IMR-90 (cell line): ENCODE measurements at places on chromosomes 2 and 18.

GRCh38 chr2:111982822-111983221, 72.2 kb upstream of the TMEM87B start:
- no peak for DNase-seq

GRCh38 chr2:170271340-170271739, 93.4 kb downstream of the MYO3B start:
- DNase-seq: no peak

- DNase-seq: no peak
Observed at GRCh38 chr2:234492717-234493485, 4.0 kb downstream of the ARL4C start.

- no peak for DNase-seq
Observed at GRCh38 chr2:63049211-63049969, 1.2 kb upstream of the OTX1 start.

DNA sequence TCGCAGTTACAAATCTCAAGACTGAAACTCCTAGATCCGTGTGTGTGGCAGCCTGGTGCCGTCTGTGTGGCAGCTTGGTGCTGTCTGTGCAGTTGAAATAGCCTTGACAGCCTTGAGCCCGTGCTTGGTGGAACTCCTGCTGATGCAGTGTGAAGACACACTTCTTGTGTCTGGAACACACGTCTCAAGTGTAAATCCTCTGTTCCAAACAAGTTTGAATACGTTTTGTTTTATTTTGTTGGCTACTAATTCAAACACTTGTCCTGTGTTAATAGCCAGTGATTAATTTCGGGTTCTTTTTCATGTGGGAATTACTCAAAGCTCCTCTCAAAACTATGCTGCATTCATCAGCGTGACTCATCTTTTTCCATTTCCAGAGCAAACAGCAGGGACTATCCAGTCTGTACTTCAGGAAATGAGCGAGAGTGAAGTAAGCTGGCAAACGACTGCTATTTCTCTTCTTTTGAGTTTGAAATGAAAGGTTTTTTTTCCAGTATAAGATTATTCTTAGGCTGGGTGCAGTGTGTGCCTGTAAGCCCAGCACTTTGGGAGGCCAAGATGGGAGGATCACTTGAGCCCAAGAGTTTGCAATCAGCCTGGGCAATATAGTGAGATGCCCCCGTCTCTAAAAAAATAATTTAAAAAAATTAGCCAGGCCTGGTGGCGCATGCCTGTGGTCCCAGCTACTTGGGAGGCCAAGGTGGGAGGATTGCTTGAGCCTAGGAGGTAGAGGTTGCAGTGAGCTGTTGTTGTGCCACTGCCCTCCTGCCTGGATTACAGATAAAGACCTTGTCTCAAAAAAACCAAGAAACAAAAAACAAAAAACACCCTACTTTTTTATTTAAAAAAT, 152.9 kb downstream of the SPP2 start:
- peak; percentile 96 for DNase-seq

DNA sequence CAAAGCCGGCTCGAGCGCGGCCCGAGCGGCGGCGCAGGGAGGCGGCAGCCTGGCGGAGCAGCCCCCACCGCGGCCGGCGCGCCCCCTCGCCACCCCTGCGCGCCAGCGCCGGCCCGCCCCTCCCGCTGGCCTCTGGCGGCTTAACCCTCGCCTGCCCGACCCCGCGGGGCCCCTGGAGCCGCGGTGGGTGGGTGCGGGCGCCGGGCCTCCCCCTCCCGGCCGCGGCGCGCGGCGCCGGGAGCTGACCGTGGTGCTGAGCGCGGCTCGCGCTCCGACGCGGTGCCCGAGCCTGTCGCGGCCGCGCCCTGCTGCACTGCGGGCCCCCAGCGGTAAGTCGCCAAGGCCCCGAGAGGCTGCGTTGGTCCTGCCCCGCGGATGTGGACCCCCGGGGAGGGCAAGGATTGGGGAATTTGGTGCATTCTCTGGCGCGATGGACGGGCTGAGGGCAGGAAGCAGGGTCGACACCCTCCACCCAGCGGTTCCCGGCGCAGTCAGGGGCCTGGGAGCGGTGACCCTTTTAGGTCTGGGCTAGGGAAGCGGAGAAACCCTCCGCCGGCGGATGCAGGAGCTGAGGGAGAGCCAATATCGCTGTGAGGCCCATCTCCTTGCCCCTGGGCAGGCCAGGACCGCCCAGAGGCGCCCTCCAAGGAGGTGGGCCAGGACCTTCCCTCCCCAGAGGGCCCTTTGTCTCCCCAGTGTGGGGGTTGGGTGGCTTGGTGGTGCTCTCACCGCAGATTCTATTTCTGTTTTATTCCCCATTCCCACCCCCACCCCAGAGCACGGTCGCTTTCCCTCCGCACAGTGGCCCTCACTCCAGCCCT, 923 bp downstream of the AMER3 start:
- no peak for DNase-seq

DNA sequence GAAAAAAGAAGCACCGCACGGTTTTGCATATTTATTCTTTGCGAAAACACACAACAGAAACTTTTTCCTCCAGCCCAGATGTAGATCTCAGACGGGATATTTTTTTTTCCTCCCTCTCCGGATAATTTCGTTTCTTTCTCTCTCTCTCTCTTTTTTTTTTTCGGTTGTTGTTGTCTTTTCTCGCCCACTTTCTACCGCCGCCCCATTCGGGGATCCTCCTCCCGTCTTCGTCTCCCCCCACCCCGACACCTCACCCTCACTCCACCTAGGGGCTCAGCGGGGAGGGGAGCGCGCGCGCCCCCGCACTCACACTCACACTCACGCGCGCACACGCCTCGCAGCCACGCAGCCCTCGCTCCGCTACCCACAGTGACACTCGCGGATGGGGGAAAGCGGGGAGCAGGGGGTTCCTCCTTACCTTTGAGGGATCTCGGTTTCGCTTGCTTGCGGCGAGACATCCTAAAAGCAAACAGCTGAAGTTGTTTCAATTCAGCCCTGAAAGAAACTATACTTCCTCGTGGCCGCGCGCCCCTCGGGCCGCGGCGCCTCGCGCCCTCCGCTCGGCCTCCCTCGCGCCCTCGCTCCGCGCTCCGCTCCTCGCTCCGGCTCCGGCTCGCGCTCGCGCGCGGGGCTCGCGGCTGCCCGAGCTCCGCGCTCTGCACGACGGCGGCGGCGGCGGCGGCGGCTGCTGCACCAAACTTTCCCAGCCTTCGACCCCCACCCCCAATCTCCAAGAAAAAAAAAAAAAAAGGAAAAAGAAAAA, 1.3 kb downstream of the ZNF521 start:
- DNase-seq: peak; percentile 65

- peak; percentile 33 for DNase-seq
Observed at GRCh38 chr2:119106301-119106897, 52.2 kb downstream of the C1QL2 start.

- no peak for DNase-seq
Observed at GRCh38 chr2:187493180-187493579, 45.1 kb upstream of the CALCRL start.

DNA sequence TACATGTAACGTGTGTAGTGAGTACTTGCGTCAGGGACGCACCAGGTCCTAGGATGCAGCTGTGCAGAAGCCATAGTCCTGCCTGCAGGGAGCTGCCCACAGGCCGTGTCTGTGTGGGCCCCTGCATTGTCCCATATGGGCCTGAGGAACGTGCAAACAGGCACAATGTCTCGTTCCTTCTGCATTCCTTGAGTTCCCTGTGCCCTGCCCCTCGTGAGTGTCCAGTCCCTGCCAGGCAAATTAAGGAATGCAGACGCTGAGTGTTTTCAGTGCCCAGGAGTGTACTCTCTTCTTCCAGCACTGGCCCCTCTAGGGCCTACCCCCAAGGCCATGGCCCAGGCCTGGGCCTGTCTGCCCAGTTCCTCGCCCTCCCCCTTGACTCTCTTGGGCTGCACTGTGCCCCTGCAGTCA, 61.8 kb downstream of the FAM168B start:
- no peak for DNase-seq

DNA sequence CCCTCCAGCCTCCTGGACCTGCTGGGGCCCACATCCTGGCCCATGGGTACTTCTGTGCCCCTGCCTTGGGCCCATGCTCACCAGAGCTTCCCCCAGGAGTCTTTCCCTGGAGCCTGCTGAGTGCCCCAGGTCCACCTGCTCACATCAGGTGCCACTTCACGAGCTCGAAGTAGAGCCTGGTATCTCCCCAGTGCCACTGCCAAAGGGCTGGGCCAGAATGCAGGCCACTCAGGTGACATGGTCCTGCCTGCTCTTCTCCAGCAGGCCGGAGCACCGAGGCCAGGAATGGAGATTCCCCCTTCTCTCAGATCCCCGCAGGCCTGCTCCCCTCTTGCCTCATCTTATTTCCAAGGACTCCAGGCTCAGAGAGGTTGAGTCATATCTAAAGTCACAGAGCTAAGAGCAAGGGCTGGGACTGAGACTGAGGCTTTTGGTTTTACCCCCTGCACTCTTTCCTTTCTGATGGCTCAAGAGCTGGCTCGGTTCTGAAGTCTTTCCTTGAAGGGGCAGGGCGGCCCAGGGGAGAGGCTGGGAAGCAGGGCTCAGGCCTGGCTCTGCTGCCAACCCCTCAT, 79.2 kb downstream of the HS1BP3 start:
- DNase-seq: no peak

DNA sequence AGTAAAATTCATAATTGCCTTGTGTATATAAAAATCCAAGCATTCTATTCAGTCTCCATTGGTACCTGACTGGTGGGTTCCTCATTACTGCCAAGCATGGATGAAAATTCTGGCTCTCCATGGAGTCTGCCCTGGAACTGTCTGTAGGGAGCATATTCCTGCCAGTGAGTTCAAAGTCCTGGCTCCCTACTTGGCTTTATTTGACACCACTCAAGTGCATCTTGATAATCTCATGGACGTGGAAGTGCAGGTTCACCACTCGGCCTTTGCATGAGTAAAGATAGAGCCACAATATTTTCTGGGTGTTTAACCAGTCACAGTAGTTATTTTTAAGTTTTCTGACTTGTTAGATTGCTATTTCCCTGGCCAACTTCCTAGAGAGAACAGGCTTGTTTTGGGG, 63.5 kb downstream of the CNTNAP5 start:
- no peak for DNase-seq

- no peak for DNase-seq
Observed at GRCh38 chr2:234739061-234739460, 212.8 kb upstream of the SH3BP4 start.

DNA sequence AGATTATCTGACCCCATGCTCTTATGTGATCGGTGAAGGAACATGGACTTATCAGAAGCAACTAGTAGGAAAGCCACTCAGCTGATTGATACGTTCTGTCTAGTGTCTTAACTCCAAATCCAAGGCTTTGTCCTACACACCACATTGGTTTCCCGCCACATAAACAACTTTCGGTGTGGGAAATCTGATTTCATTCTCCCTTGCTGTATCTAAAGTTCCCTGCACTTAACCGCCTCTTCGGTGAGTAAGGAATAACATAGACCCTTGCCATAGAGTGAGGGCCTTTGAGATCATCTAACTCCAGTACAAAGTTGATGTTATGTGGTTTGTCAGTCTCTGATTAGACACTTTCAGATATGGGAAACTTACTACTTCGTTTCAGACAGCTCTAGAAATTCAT, 538.2 kb upstream of the TNP1 start:
- no peak for DNase-seq

DNA sequence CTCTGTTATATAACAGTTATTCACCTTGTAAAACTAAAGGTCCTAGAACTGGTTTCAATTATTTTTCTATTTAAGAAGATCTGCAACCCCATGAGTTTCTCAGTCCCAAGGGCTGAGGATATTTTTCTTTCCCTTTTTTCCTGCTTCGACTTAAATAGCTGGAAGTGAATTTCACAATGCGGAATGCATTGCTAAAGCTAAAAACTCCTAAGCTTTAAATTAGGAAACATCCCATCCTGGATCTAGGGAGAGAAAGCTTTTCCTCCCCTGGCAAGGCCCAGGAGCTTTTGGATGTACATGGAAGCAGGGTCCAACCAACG, 1.4 kb downstream of the RFX8 start:
- peak; percentile 61 for DNase-seq

GRCh38 chr2:33577668-33578067, 21.4 kb downstream of the FAM98A start:
- peak; percentile 32 for DNase-seq

- DNase-seq: no peak
Observed at GRCh38 chr2:98216616-98217015, 129.6 kb upstream of the CNGA3 start.

DNA sequence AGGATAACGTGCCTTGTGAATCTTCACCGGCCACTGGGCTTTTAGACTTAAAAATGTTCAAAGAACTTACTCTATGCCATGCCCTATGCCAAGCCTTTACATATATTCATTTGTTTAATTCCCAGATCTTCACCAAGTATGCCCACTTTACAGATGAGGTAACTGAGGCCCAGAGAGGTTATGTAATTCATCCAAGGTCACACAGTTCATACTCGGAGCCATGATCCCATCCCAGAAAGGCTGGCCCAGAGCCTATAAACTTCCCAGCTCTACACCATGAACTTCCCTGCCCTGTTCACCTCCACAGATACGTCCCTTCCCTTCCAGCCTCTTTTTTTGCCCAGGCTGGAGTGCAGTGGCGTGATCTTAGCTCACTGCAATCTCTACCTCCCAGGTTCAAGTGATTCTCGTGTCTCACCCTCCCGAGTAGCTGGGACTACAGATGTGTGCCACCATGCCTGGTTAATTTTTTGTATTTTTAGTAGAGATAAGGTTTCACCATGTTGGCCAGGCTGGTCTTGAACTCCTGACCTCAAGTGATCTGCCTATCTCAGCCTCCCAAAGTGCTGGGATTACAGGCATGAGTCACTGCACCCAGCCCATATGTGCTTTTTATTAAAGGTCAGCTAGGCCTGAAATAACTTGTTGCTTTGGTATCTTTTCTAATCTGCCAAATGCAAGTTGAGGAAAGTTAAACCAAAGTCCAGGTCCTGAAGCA, 44.1 kb downstream of the MTHFD2 start:
- DNase-seq: no peak

GRCh38 chr2:55840460-55840859, 83.1 kb downstream of the EFEMP1 start:
- no peak for DNase-seq

GRCh38 chr2:38073211-38074057, 2.5 kb downstream of the CYP1B1 start:
- DNase-seq: no peak

DNA sequence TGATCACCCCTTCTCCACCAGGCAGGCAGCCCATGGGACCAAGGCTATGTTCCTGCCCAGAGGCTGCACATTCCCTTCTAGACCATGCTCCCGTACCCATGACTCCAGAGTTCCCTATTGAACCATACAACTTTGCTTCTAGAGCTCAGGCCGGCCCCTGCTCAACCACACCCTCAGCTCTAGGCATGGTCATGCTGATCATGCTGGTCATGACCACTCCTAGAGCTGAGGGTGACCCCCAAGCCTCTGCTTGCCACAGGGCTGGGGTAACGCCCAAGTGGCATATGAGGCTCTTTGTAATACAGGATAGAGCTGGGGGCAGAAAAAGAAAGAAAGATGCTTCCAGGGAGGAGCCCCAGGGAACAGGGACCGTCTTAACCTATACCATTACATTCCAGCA, 301.8 kb downstream of the SP3 start:
- DNase-seq: no peak

GRCh38 chr2:195238826-195239225, 418.2 kb upstream of the SLC39A10 start:
- DNase-seq: no peak

DNA sequence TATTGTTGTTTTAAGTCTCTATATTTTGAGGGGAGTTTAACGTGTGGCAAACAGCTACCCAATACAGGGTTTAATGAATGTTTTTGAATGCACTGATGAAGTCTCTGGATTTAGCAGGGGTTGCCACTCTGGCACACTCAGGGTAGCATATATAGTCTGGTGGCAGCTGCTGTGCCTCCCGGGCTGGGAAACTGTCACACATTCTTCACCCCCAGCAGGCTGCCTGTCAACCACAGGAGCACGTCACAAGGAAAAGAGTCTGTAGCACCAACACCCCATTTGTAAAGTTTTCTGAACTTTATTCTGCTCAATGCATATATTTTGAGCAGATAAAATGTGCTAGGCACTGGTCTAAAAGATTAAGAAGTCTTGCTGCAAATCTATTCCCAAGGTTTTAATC, 39.3 kb downstream of the NGEF start:
- DNase-seq: no peak
